Stimulated activated CD4-positive, alpha-beta T cell treated with anti-CD3 and anti-CD28 coated beads, Interleukin-1b, Interleukin-23, amount 100 ng/mL, for 4 hours (primary cell): ENCODE measurements at places on chromosomes 2 and 18.

DNA sequence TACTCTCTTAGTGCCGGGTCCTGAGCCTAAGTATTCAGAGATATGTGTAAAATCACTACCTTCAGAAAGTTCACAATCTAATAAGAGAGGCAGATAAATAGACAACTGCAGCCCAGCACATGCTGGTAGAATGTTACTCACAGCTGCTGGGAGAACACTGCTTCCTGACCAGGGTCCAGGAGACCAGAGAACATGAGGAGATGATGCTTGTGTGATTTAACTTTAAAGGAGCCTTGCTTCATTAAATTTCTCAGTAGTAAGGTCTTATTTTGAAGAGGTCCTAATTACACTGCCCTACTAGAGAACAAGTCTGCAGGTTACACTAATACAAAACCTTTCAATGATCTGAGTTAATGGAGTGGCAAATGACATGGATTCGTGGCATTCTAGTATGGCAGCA, 209.9 kb upstream of the TRIB2 start:
- no peak for DNase-seq

DNA sequence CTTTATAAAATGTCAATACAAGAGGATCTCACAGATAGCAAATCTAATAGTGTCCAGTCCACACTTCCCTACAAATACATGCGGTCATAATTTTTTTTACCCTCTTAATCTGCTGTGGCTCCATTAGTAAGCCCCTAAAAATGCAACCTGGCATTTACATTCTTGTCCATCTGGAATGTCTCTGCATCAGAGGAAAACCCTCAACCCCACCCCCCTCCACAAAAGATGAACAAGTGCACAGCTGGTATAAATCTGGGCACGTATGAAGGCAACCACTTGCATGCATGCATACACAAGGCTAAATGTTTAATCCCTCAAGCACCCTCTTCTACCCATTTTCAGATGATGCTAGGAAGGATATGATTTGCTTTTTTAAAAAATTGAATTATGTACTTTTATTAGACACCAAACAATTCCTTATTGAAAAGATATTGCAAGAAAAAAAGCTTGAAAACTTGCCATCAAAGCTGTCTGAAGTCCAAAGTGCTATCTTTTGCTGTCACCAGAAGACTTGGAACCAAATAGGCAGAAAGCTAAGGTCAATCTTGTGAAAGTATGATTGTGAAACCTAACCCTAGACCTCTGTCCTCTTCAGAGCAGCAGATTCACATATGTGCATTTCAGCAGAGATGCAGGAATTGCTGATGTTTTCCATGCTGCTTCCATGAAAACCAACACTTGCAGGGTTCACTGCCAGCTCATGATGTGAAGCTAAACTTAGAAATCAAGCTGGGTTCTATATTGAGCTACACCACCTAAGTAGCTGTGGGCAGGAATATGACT, 39.0 kb downstream of the IRS1 start:
- DNase-seq, result no peak

GRCh38 chr2:201777869-201778268, 2.9 kb downstream of the ALS2 start:
- DNase-seq, result no peak

DNA sequence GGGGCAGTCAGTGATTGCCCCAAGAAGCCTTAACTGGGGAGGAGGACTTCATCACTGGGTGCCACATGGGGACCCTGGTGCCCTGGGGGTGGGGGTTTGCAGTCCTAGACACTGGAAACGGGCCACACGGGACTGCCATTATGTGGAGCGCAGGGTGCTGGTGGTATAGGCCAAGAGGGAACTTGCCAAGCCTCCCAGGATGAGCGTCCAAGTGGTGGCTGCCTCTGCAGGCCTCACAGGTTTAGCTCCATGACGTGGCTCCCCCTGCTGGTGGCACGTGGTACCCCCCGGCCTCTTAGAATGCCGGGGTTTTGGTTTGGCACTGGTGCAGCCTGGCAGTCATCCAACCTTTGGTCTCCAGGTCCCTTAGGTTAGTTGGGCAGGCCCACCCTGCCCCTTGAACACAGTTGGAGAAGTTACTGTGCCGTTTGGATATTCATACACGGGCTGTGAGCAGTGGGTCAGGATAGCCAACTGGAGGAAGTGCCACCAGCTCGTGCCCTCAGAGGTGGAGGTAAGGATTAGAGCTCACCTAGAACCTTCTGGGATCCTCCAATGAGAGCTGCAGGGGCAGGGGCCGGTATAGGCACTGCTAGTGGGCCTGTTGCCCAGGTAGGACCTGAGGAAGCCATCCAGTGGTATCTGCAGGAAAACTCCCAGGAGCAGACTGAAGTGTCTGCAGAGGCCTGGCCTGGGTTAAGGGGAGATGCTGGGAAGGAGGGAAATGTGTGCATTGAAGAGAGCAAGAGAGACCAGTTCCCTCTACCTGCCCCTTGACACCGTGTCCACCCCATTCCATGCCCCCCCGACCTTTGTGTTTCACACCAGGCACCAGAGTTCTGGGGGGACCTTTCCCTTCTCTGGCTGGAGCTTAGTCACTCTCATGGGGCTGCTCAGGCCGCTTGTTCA, 5.7 kb downstream of the PTMA start:
- DNase-seq, result peak; percentile 86

DNA sequence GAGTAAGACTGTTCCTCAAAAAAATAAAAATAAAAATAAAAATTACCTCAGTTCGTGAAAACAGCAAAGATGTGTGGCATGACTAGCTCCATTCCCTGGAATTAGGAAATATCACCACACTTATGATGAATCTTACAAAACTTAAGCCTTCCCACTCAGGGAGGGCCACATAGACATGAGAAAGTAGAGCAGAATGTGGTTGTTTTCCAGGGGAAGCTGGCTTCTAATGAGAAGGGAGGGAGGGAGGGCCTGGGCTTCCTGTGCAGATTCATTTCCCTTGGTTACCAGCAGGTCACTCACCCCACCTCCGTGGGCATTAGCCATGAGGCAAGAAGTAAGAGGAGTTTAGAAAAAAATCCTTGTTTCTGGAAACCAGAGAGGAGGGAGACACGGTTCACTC, 95.9 kb upstream of the RMDN2 start:
- DNase-seq, result no peak

DNA sequence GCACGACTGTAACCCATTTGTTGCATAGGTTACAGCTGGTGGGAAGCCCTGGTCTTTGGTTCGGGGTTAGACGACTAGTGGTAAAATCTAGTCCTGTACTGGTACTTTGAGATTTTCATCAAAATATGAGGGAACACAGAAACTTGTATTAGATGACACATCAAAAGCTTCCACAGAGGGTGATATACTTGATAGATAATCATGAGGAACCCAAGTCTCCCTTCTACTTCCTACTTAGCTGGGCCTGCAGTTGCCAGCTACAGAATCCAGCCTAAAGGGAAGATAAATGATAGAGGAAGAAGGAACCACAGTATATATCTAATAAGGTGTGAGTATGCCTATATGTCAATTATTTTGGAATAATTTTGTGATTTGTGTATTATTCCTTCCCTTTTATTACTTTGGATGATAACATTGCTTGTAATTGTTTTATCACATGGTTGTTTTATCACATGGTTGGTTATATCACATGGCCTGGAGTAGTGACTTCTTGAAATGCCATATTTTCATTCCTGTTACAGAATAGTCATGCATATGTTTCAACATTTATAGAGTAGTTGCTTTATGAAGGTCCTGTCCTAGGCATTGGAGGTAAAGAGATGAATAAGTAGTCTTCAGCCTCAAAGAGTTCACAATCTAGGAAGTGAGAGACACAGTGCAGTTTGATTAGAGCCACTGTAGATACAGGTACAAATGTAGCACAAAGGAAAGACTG, 2.9 kb downstream of the AGPS start:
- DNase-seq, result no peak

GRCh38 chr2:67210430-67210829, 186.7 kb upstream of the ETAA1 start:
- DNase-seq, result no peak

DNA sequence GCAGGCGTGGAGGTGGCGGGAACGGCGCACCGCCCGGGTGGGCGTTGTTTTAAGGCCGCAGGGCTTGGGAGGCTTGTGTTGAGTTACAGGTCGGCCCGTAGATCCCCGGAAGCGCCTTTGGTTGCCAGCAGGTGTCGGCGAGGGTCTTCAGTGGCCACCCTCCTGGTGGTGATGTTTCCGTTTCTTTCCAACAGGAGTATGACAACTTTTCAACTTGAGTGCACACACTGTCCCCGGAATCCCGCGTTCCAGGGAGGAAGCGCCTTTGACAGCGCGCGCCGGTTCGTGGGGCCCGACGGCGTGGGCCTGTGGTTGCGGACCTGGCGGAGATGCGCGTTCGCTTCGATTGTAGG, 1.0 kb upstream of the HDAC4 start:
- no peak for DNase-seq

DNA sequence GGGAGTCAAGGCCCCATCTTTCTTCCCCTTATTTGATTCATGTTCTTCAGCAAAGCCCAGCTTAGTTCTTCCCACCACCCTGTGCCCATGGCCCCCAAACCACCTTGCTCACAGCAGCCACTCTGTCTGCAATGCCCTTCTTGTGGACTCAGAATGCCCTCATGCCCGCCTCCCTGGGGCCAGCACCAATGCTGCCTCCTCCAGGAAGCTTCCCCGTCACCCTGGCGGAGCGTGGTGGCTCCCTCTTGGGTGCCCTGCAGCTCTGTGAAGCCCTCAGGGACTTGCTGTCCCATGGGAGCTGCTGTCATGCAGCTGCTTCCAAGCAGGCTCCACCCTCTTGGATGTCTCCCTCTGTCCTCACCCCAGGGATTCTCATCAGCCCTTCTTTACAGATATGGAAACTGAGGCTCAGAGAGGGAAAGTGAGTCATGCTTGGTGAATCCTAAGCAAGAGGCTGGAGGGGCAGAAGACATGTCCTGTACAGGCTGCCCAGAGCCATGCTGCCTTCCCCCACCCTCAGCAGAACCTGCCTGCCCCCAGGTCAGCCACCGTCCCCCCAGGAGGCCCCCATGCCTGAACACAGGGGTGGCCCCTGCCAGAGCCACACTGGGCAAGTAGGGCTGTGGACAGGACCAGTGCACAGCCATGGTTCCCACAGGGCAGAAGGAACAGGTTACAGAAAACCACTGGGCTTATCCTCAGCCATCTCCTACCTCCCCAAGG, 11.8 kb upstream of the DUSP2 start:
- no peak for DNase-seq

DNA sequence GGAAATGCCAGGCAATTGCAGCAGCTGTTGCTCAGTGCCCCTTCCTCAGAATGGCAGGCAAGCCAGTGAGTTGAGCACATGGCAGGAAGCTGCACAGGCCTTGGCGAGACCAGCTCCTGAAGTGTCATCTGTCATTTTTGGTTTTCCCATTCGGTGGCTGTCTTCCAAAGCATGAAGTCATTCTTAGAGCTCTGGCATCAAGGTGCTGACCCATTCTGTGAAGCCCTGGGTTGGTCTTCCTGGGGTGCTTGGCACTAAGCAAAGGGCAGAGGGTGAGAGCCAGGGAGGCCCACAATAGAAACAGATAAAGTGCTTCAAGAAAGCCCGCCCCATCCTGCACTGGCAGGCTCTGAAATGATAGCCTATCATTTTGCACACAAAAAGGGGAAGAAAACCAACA, 150.5 kb downstream of the VAPA start:
- DNase-seq, result no peak

DNA sequence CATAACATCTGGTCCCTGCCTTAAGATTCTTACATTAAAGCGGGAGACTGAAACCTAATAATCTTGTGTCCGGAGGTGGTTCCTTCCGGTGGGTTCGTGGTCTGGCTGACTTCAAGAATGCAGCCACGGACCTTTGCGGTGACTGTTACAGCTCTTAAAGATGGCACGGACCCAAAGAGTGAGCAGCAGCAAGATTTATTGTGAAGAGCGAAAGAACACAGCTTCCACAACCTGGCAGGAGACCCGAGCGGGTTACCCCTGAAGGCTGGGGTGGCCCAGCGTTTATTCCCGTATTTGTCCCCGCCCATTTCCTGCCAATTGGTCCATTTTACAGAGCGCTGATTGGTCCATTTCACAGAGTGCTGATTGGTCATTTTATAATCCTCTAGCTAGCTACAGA, 122.3 kb upstream of the SIX2 start:
- DNase-seq, result no peak

- no peak for DNase-seq
Measured at GRCh38 chr2:72871060-72871459, 16.1 kb upstream of the SPR start.

DNA sequence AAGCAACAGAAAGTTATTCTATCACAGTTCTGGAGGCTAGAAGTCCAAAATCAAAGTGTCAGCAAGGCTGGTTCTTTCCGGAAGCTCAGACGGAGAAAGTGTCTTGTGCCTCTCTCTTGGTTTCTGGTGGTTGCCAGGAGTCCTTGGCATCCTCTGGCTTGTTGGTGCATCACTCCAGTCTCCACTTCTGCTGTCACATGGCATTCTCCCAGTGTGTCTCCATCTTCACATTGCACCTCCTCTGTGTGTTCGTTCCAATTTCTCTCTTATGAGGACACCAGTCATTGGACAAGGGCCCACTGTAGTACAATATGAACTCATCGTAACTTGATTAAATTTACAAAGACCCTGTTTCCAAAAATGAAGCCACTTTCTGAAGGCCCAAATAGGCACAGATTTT, 175.4 kb upstream of the ATP5MC3 start:
- DNase-seq, result no peak

DNA sequence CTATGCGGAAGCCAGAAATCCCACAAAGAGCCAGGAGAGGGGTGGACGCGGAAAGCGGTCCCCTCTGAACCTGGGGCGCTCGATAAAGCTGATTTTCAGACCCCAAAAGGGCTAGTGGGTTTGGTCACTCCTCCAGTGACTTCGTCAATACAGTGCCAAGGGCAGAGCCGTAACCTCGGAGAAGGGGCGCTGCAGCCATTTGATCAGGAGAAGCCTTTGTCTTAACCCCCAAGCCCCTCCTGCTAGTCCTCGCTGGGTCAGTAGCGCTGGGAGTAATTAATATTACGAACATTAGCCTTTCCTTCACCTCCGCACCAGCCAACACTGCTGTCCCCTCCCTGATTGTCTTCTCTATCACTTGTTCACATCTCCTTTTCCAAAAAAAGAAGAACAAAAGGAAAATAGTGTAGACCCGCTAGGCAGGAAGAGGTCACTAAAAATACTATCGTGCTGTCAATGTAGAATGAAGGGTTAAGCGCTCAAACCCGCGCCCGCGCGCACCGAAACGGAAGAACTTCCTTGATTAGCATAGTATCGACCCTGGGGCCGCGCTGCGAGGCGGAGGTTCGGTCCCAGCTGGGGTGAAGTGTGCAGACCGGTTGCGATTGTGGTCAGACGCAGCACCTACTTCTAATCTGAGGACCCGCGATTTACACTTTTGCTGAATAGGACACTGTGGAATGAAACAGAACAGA, 63.2 kb upstream of the MAPRE2 start:
- no peak for DNase-seq

DNA sequence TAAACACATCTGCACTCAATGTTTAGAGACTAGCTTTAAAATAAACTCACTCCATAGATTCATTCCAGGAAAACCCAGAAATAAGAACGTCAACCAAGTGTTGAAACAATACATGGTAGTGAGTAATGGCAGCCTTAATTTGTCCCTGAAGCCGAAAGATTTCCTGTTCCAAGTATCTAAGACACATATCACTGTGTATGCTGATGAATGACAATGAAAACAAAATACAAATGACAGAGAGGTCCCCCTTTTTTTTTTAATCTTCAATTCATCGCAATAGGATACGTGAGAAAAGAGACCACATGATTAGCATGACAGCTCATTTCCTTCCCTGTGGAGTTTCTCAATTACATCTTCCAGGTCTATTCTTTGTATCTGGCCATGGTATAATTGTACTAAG, 160.5 kb upstream of the STK17B start:
- DNase-seq, result no peak

GRCh38 chr18:3279201-3280185, 17.6 kb downstream of the MYL12B start:
- DNase-seq, result no peak

GRCh38 chr2:122029945-122030344, 274.5 kb downstream of the TSN start:
- DNase-seq, result no peak
